ENCODE measurements at places on chromosomes 5 and 9. TPM values are rescaled to one million over a fixed set of nuclear protein-coding genes. Genes with fewer than 3 reads are reported as not detected.

Gene SLC4A9
- total RNA-seq, result not detected

Gene GGTA1
- not detected for total RNA-seq

Gene PDCD1LG2
- 10.7 TPM for total RNA-seq

Gene SLC1A3
- total RNA-seq, result 48.9 TPM

- no peak for DNase-seq
Observed at GRCh38 chr9:135328485-135329417, 150.8 kb upstream of the PPP1R26 start.

- DNase-seq, result no peak
Observed at GRCh38 chr5:9409413-9409960, 136.4 kb downstream of the SEMA5A start.

DNA sequence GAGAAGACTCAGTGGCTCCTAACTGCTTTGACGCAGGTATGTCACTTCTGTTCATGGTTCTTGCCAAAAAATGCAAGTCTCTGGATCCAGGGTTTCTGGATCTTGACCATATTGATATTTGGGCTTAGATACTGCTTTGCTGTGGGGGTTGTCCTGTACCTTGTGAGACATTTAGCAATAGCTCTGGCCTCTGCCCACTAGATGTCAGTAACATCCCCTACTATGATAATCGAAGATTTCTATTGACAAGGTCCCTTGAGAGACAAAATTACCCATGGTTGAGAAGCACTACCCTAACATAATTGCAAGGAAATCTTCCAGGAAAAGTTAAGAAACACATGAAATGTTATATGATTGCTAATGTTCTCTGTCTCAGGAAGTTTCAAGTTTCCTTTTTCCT, 285.4 kb downstream of the TMEM232 start:
- peak; percentile 20 for DNase-seq

DNA sequence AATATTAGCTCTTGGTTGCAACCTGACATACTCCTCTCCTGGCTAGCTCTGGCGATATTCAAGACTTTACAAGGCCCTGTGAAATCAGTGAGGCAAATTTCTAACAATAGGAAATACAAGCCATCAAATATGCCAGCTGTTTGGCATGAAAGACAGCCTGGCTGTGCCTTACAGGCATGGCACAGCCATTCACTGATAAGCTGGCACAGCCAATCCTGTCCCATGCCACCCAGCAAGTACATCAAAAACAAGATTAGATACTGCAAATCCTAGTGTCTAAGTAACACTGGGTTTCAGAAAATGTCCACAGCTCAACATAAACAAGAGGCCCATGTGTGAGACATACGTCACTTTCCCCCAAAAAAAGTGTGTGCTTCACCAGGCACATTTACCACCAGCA, 1045.8 kb upstream of the DMAC1 start:
- no peak for DNase-seq

GRCh38 chr9:27847380-27847779, 274.1 kb upstream of the C9orf72 start:
- no peak for DNase-seq

- DNase-seq, result no peak
Observed at GRCh38 chr5:169599451-169599850, 15.9 kb downstream of the SPDL1 start.

Data from RPMI7951 (cell line).